Stimulated activated CD4-positive, alpha-beta T cell treated with anti-CD3 and anti-CD28 coated beads, TNF-alpha, amount 100 ng/mL, for 24 hours (primary cell): ENCODE measurements at places on chromosomes 2 and 18.

DNA sequence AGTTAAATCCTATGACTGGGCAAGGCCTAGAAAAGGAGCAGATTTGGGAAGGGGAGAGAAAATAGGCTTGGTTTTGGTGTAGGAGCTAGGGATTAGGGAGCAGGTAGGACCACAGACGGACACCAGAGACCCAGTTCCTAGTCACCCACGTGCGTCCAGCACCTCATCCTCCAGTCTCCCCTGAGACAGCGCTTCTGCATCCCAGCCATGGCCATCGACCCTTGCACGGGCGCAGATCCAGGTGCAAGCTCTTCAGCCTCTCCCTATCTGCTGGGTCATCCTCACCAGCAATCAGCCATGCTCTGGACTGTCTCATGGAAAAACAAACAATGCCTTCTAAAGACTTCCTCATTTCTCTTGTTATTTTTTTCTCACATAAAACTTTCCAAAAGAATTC is 246.8 kb upstream of the RAB6C start:
- DNase-seq, result no peak

- no peak for DNase-seq
Measured at GRCh38 chr2:28475088-28475595, 20.7 kb upstream of the PLB1 start.

DNA sequence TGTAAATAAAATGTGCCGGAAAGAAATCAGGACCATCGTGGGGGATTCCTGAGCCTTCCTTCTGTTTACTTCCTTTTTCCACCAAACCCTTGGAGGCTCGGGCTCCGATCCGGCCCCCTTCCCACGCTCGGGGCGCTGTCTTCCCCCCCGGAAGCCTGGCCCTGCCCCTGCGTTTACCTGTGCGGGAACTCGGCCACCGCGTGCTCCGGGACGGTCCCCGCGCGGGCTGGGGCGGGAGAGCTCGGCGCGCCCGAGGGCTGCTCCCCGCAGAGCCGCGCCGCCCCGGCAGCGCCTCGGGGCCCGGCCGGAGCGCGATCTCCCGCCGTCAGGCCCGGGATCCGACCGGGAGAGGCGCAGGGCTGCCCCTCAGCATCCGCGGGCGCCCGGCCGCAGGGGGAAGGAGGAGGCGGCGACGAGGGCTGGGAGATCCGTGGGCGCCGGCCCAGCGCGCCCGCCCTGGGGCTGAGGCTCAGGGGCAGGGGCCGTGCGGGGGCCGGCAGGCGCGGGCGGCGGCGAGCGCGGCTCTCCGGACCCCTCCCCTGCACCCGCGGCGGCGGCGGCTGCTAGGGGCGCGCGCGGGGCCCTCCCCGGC is 435 bp downstream of the ADCY3 start:
- peak; percentile 52 for DNase-seq

- no peak for DNase-seq
Measured at GRCh38 chr2:29105375-29105774, 9.8 kb upstream of the CLIP4 start.

- no peak for DNase-seq
Measured at GRCh38 chr2:21916934-21917522, 793.3 kb downstream of the TDRD15 start.

DNA sequence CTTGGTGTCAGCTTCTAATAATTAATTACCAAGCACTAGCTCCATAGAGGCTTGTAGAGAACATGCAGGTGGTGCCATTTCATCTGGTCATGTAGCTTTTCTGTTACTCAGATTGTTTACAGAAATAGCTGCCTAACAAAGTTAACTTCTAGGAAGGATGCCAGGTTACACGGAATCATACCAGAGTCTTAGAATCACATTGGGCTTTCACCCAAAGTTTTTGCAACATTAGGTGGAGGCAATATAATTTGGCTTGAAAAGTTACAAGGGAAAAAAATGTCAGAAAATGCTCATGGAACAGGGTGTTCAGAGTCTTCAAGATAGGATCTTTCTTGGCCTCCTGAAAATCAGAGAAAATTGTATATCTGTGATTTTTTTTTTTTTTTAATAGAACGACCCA is 135.6 kb downstream of the ARHGAP15 start:
- no peak for DNase-seq

DNA sequence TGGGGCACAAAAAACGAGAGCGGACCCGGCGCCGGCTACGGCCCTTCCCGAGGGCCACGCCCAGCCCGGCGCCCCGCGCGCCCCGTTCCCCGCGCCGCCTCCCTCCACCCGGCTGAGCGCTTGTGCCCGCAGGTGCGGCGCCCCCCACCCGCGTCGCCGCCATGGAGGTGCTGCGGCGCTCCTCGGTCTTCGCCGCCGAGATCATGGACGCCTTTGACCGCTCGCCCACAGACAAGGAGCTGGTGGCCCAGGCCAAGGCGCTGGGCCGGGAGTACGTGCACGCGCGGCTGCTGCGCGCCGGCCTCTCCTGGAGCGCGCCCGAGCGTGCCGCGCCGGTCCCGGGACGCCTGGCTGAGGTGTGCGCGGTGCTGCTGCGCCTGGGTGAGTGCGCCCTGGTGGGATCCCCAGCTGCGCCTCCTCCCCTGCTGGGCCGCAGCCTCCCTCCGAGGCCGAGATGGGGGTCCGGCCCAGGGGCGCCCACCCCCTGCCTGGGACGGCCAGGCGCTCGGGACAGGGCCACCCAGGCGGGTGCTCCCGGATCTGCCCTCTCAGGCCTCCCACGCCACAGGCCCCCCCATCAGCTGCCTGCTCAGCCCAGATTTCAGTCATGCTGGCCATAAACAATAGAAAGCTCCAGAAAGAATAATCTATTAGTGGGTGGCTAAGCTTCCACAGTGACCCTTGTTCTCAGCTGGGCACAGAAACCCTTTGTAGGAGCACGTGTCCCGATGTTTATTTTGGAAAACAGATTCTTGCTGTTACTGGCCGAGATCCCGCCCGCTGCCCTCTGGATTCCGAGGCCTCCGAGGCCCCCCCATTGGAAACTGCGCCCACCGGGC is 997 bp downstream of the BOK start:
- DNase-seq, result no peak
